ENCODE measurements at places on chromosomes 13 and 19. TPM values are rescaled to one million over a fixed set of nuclear protein-coding genes. Genes with fewer than 3 reads are reported as not detected.

DNA sequence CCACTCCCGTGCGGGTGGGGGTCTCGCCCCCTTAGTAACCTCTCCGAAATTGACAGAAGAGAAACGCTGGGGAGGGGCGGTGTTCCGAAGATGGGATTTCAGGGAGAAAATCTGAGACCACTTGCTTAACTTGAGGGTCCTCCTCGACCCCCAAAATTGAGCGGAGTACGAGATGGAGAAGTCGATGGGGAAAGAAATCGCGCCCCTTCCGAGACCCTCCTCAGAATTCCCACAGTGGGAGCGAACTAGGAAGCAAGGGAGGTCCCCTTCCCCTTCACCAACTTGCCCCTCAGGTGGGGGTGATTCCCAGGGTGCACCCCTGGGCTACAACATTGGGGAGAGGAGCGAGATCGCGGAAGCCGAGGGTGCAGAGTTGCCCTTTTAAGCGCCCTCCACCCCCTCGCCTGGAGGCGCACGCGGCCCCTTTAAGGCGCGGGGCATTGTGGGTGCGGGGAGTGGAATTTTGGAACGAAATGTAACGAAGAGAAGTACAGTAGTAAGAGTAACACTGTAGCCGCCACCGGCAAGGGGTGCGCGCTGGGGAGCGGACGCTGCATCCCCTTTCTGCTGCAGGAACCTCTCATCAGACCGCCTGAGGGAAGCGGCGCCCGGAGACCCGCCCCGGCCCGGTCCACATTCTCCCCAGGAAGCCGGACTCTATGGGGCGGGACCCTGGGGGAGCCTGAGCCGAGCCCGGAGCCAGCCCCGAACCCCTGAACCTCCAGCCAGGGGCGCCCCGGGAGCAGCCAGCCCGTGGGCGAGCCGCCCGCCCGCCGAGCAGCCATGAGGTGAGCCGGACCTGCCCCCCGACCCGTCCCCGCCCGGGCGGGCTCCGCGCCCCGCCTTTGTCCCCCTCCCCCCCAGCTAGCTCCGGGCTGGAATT lies at the start of gene VASP:
TSS of gene VASP (plus strand) at position 491 of the 883 bp plus-strand sequence. CDS start at position 784, 293 bp downstream.
- peak; percentile 79 for DNase-seq

GRCh38 chr13:33188093-33188882 lies 97.3 kb downstream of the STARD13 start:
- no peak for DNase-seq

The MBD3L3 gene
- not detected for polyA plus RNA-seq

- DNase-seq: no peak
These were observed 121.9 kb upstream of the MLNR start for GRCh38 chr13:49098198-49098597.

GRCh38 chr19:49151267-49152118 lies 3.7 kb downstream of the HRC start:
- no peak for DNase-seq

Measured in right lung (tissue), 10 donors.